ENCODE measurements at places on chromosomes 7 and 10. TPM values are rescaled to one million over a fixed set of nuclear protein-coding genes. Genes with fewer than 3 reads are reported as not detected.

GRCh38 chr10:119133949-119134348 is 30.0 kb downstream of the DENND10 start:
- peak; percentile 41 for DNase-seq

ANXA11 gene
- 247 TPM for total RNA-seq

ADARB2 gene
- not detected for total RNA-seq

TDRD1 gene
- total RNA-seq: 0.48 TPM

GRCh38 chr7:159036916-159037605 is 107.6 kb downstream of the VIPR2 start:
- peak; percentile 64 for DNase-seq

SLC26A5 gene
- total RNA-seq: not detected

EFCAB10 gene
- not detected for total RNA-seq

DNA sequence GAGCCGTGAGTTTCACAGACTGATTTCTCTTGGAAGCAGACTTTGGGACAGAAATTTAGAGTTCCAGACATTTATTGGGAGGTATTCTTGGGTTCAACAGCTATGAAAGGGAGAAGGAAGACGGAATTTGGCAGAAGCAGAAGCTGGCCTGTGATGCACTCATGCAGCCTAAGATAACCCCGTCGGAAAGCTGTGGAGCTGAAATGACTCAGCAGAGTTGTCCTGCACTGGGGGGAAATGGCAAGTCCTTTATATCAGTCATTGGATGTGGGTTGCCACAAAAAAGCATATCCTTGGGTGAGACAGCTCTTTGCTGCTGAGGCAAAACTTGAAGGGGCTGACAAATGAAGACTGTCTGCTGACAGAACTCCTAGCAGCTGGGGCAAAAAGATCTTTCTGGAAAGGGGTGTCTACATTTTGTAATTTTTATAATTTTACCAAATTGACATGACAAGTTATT is 11.5 kb upstream of the MICU1 start:
- no peak for DNase-seq

DNA sequence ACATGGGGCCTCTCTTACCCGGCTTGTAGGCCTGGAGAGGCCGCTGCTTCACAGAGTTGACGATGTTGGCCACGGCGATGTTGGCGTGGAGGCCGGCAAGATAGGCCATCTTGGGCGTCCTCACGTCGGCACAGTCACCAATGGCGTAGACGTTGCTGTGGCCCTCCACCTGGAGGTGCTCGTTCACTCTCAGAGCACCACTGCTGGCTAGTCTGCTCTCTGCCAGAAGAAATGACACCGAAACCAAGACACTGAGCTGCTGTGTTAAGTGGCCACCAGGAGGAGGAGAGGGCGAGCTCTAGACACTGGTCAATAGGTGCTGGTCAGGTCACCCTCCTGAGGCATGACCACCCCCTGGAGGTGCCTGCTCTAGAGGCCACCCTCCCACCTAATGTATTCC is 17.7 kb downstream of the AIFM2 start:
- DNase-seq: peak; percentile 67

BTBD16 gene
- total RNA-seq: not detected
